Coronary artery (tissue), 2 donors: ENCODE measurements at places on chromosomes 11 and 22.

DNA sequence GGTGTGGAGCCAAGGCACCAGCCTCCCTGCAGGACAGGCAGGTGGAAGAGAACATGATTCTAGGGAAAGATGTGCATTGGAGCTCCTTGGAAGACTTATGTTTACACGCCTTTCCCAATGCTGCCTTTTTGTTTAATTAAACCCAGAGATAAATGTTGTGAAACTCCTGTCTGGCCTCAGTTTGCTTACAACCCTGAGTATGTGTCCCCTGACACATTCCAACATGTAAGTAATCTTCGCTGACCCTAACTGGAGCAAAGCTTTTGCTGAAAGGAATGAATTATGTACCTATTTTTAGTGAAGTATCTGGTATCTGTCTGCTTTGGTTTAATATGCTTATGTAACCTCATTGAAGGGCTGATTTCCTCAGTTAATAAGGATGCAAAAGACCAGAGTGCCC is 56.7 kb downstream of the APIP start:
- no peak for DNase-seq

GRCh38 chr11:18229501-18229900 is 7.1 kb downstream of the SAA4 start:
- DNase-seq = no peak

DNA sequence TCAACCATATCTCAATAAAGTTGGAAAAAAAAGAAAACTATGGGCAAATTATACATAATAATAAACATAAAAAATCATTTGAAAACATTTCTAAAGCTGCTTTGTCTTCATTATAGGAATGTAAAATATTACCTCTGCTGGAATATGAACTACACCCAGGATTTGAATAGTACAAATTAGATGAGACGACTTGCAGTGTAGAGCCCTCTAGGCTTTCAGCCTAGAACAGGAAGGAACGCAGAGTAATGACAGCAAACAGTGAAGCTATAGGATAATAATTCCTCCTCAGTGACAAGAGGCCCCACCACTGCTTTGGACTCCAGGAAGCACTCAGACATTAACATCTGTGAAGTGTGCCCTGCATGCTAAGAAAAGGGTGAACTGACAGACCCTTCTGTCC is 7.7 kb downstream of the OR2AG1 start:
- no peak for DNase-seq

GRCh38 chr11:109885006-109885405 is 208.2 kb upstream of the ZC3H12C start:
- DNase-seq = no peak

GRCh38 chr11:76666830-76667229 is 3.7 kb downstream of the LRRC32 start:
- DNase-seq = peak; percentile 55
